G401 (cell line): ENCODE measurements at places on chromosomes 4 and X. TPM values are rescaled to one million over a fixed set of nuclear protein-coding genes. Genes with fewer than 3 reads are reported as not detected.

GRCh38 chr4:98749206-98749605 lies 90.8 kb upstream of the TSPAN5 start:
- DNase-seq, result no peak

The CLIC2 gene
- total RNA-seq, result 1.4 TPM in 1 of 2 replicates, not detected in the other

DNA sequence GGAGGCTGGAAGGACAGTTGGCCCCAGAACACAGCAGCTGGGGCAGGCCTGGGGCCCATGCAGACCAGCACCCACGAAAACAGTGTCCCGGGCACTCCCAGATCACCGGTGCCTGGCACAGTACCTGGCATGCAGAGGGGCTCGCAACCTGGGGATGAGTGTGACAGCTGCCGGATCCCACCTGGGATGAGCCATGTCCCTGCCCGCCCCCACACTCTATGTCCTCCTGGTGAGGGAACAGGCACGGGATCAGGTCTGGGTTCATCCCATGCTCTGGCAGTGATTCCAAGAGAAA lies 22.8 kb upstream of the PPP2R2C start:
- no peak for DNase-seq

GRCh38 chrX:118795528-118796280 lies 27.9 kb upstream of the ZCCHC12 start:
- no peak for DNase-seq

The SHROOM2 gene
- total RNA-seq, result 0.31 and 0.64 TPM in 2 replicates

The VCX3A gene
- not detected in 2 replicates for total RNA-seq

GRCh38 chrX:101774340-101774739 lies 114.7 kb upstream of the ARMCX2 start:
- no peak for DNase-seq

- no peak for DNase-seq
Measured at GRCh38 chrX:72365126-72365525, 59.4 kb upstream of the CITED1 start.

The ZCCHC13 gene
- not detected in 2 replicates for total RNA-seq

DNA sequence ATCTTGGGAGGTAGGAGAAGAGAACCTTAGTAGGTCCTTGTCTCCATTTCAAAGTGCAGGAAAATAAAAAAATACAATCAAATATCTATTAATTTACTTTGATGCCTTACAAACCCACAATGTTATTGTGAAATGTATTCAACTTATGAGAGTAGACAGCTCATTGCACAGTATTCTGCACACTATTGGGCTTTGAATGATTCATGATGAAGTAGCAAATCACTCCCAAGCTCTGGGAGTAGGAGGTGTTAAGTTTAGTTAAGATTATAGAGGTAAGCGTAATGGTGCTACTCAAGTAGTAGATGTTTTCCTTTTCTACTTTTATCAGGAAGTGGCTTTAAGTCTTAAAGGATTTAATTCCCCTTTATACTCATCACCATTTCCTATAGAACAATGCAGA lies 32.8 kb upstream of the TMPRSS11A start:
- DNase-seq, result no peak

DNA sequence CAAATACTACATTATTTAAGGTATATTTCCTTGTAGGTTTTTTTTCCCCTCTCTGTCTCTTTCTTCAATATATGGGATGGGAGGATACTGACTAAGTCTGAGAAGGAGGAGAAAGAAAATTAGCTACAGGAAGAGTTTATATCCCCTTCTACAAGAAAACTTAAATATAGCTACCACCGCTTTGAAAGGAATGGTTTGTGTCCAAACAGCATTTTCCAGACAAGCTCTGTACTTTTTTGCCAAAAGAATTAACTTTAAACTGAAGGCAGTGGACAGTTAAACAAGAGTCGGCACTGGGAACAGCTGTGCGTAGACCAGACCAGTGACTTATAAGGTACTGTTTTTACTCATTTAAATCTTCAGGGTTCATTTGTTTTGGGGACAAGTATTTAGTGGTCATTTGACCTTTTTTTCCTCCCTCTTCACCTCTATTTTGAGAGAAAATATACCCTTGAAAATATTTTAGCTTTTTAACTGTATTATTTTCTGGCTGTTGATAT lies 303.7 kb downstream of the ARHGAP24 start:
- no peak for DNase-seq

- no peak for DNase-seq
Measured at GRCh38 chr4:168293386-168293975, 25.1 kb downstream of the DDX60 start.

- no peak for DNase-seq
Measured at GRCh38 chr4:80103629-80104028, 30.6 kb upstream of the ANTXR2 start.

DNA sequence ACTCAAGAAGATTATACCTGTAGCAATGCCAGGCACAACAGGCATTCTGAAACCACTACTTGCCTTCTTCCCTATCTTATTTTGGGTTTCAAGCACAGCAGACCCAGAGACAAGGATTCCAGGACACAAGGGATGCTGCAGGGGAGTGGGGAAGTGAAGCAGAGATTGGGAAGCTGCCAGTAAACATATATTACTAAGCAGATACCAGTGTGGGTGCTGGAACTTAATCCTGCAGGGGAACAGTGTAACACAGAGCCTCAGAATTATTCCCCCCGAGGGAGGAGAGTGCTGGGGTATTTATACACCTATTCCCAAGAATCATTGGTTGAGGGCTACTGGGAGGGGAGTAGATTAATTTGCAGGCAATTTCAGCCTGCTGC lies 33.3 kb upstream of the MAML3 start:
- no peak for DNase-seq

- DNase-seq, result no peak
Measured at GRCh38 chrX:66046612-66047235, 6.8 kb upstream of the VSIG4 start.
